ENCODE measurements at places on chromosomes 5 and 9. TPM values are rescaled to one million over a fixed set of nuclear protein-coding genes. Genes with fewer than 3 reads are reported as not detected.

The NOXA1 gene
- total RNA-seq, result 1.4 TPM

The RNF208 gene
- 1.8 TPM for total RNA-seq

The MLANA gene
- total RNA-seq, result not detected

The FIBCD1 gene
- total RNA-seq, result 14.4 TPM

The HMCN2 gene
- total RNA-seq, result 0.09 TPM

The OR1Q1 gene
- not detected for total RNA-seq

The PTGS1 gene
- 1.3 TPM for total RNA-seq

The BDP1 gene
- 10.2 TPM for total RNA-seq

The STC2 gene
- total RNA-seq, result 104 TPM

The SURF2 gene
- 41.1 TPM for total RNA-seq

The ADGRD2 gene
- not detected for total RNA-seq
